ENCODE measurements at places on chromosomes 7 and 10.

- H3K27ac ChIP-seq, result no peak overlapping the region
- H3K4me3 ChIP-seq, result no peak overlapping the region
- H3K4me1 ChIP-seq, result no peaks in the 10 kb centered on the region
- no peaks in the 10 kb centered on the region for H3K27me3 ChIP-seq
- DNase-seq, result no peak
Measured at GRCh38 chr10:105763611-105764010, 1122.5 kb downstream of the SORCS3 start.

GRCh38 chr10:61359452-61359851 lies 93.7 kb downstream of the TMEM26 start:
- no peak overlapping the region for H3K4me3 ChIP-seq
- DNase-seq, result no peak
- no peak overlapping the region for H3K27ac ChIP-seq
- H3K27me3 ChIP-seq, result no peaks in the 10 kb centered on the region
- H3K4me1 ChIP-seq, result no peaks in the 10 kb centered on the region

GRCh38 chr10:62817121-62817765 lies 1.1 kb upstream of the EGR2 start:
- H3K4me3 ChIP-seq, result peak overlapping the region; percentile 94
- H3K27ac ChIP-seq, result peak overlapping the region; percentile 82
- peak; percentile 65 for DNase-seq
- peaks cover 10% of the 10 kb centered on the region for H3K4me1 ChIP-seq
- no peaks in the 10 kb centered on the region for H3K36me3 ChIP-seq
- peaks cover 18% of the 10 kb centered on the region for H3K27me3 ChIP-seq

DNA sequence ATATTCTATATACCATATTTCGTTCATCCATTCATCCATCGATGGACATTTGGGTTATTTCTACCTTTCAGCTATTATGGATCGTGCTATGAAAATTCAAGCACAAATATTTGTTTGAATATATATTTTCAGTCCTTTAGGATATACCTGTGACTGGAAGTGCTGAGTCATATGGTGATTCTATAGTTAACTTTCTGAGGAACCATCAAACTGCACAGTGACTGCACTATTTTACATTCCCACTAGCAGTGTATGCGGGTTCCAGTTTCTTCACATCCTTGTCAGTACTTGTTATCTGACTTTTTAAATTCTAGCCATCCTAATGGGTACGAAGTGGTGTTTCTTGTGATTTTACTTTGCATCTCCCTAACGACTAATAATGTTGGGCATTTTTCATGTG lies 104.0 kb downstream of the MAPK8 start:
- no peak overlapping the region for H3K4me3 ChIP-seq
- no peaks in the 10 kb centered on the region for H3K27me3 ChIP-seq
- no peaks in the 10 kb centered on the region for H3K36me3 ChIP-seq
- no peak overlapping the region for H3K27ac ChIP-seq

All from breast epithelium (tissue), 4 donors.